ENCODE measurements at places on chromosomes 6 and 20.

DNA sequence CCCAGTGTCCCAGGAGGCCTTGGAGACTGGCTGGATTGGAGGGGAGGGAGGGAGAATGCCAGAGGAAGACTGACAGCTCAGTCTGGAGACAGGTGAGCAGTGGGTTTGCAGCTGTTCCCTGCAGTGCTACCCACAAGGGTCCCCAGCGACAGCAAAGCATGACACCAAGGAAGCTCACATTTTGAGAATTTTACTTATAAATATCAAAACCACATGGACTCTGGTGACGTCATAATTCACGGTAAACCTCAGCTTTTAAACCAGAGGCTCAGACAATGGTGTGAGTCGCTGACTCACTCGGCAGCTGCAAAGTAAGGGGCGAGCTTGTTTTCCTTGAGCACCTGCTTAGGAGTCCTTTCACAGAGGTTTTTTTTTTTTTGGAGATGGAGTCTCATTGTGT, 65.2 kb downstream of the THBS2 start:
- DNase-seq: no peak

DNA sequence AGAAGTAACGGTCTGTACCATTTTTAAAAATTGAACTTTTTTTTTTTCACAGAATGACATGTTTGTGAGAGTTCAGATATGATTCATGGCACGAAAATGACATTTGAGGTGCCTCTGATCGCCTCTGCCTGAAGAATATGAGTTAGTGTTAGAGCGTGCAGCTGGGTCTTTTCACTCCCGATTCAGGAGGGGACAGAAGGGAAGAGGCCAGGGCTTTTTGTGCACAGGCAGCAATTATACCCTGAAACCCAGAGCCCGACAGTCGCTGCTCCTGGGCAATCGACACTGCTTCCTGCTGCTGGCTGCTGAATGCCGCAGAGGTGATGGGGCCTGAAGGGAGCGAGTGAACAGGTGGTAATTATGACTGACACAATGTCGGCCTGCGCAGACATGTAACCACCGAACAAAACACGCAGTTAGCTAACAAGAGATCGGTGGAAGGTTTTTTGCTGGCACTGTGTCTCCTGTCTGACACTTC, 652.0 kb upstream of the NOX3 start:
- no peak for DNase-seq

GRCh38 chr20:4606051-4606450, 115.7 kb upstream of the PRND start:
- DNase-seq: no peak

GRCh38 chr6:52328729-52329128, 33.2 kb upstream of the PAQR8 start:
- no peak for DNase-seq

GRCh38 chr20:63351811-63352591, 9.1 kb downstream of the CHRNA4 start:
- no peak for DNase-seq

DNA sequence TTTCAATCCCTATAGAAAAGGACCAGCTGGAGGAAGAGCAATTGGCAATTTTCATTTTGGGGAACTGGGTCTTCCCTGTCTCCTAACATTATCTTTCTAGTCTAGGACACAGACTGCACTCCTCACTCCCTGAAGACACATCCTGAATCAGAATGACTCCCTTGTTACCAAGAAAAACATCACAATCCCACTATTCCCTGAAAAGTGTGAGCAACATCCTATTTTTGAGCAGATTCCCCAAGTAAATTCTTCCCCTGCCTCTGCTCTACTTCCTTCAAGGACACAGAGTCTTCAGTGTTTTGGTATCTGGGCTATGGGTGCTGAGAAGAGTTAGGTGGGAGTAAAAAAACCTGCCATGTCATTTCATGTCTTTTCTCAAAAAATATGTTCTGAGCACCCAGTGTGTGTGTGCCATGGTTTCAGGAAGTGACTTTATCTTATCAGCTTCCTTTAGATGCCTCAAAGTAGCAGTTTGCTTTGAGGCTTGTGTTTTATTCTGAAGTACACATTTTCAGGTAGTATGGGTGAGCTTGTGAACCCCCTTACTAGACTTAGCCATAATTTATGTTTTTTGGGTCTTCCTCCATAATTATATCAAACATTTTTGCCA, 12.4 kb downstream of the LAMA4 start:
- DNase-seq: no peak

DNA sequence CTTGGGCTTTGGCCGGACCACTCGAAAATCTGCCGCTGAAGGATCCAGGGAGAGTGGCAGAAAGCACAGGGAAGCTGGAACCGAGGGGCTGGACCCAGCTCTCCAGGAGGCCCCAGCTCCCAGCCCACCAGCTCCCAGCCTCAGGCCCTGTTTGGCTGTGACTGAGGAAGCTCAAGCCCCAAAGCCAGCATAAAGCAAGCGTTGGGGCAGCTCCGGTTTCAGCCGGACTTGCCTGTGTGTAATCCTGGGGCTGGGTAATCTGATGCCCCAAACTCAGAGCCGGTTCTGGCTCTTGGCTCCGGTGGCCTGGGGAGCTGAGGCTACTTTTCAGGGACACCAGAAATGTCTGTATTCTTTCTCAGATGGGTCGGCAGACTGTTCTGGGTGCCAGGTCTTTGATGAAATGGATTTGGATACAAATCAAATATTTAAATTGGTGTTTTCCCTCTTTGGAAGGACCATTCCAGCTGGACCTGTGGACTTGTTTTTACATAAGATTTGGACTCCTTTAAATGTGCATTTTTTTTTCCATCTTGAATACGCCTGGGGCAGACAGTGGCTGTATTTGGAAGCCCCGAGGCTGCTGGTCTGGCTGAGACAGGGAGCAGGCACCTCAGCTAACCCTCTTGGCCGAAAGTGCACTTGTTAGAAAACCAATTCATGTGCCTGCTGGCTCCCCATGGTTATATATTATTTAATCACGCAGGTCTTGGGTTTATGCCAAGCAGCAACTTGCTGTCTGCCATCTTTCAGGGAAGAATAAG, 29.7 kb downstream of the RPP40 start:
- DNase-seq: no peak

DNA sequence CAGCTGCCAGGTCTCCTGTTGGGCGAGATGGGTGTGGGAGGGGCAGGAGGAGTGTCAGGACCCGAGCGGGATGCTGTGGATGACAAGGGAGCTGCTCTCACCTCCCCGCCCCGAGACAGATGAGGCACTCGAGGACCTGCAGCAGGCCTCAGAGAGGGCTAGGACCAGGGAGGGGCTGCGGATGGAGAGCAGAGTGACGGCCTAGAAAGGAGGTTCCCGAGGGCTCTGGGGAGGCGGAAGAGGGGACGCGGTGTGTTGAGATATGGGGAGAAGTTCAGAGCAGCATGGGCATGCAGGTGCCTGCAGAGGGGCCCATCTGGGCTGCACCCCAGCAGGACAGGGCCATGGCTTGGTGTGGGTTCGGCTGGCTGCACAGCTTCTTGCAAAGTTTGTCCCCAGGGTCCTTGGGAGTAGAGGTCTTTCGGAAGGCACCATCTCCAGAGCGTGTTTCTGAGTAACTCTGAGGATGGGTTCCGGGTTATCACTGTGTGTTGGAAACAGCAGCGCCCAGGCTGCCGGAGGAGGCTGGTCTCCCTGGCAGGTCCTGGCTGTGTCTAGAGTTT, 104.6 kb downstream of the PAX1 start:
- DNase-seq: no peak

Measured in stimulated activated CD8-positive, alpha-beta memory T cell treated with anti-CD3 and anti-CD28 coated beads, Interleukin-4, amount 100 ng/mL, for 4 hours (primary cell).